A172 (cell line): ENCODE measurements at places on chromosomes 16 and 17. TPM values are rescaled to one million over a fixed set of nuclear protein-coding genes. Genes with fewer than 3 reads are reported as not detected.

Gene RGS9
- 0.28 and 2.0 TPM in 2 replicates for total RNA-seq

GRCh38 chr17:32882029-32882428 lies 5.1 kb upstream of the MYO1D start:
- DNase-seq: no peak

DNA sequence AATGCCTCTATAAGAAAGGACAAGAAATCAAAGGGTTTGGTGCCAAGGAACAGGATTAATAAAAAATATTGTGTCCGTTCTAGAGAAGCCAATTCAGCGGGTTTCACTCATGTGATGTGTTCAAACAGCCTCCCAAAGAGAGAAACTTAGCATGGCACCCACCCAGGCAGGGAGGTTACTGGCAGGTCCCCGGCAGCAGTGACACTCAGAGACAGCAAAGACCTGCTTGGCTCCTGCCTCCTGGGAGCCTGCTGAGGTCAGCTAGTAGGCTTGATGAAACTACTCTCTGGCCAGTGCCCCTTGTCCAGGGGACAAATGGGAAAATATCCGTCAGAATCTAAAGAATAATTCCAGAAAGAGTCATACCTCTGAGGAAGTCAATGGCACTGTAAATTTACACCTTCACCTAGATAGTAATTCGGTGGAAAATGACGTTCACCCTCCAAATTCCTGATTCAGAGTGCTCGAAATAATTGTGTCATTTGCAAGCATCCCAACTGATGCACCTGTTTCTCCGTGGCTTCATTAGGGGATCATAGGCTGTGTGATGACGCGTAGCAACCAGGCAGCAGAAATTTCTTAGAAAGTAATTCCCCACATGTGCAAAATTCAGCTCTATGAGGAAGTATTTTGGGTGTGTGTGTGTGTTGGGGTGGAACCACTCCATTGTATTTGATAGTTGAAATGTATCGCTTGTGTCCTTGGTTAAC lies 481.5 kb upstream of the ZFHX3 start:
- DNase-seq: no peak

Gene IST1
- 163 and 166 TPM in 2 replicates for total RNA-seq

Gene ZNF747
- 2.0 and 2.5 TPM in 2 replicates for total RNA-seq
